ENCODE measurements at places on chromosomes 7 and 10.

DNA sequence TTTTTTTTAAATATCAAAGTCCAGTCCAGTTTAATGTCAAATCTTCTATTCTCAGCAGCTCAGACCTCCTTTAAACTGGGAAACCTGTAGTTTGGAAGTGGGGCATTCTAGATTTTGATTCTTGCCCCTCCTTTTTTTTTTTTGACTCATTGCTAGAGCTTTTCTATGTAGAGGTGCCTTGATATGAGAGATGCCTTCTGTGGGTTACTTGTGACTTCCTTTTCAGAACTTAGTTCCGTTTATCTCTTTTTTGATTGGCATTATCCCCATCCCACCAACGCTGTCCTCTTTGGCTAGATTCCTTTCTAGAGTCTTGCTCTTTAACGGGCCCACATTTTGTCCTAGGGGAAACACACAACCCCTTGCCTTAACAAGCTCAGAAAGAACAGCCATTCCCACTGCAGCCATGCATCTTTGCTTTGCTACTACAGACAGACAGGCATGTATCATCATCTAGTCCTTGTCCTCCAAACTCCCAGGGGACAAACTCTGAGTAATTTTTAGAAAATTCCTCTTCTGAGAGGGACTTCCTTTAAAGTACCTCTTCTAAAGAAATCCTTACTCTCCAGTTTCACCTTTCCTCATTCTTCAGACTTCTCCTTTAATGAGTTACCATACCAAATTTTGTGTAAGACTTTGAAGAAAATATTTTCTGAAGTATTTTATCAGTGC is 153.6 kb downstream of the PHF14 start:
- no peak for DNase-seq

- no peak for DNase-seq
These were observed 29.4 kb upstream of the GPR26 start for GRCh38 chr10:123636598-123637325.

DNA sequence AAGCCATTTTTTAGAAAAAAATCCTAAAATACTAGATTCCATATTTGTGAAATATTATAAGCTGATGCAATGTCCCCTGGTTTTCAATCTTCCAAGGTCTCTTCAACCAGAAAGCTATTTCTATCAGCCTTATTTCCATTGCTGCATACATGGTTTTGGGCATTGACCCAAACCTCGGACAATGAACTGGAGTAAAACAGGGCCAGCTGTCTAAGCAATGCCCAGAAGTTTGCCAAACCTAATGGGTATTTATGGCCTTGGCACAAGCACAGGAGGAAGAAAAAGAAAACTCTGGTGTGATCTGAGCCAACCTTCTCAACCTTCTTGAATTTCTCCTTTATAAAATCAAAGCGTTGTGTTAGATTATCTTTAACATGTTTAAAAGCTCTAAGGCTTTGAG is 402.3 kb downstream of the DNAJB9 start:
- no peak for DNase-seq

DNA sequence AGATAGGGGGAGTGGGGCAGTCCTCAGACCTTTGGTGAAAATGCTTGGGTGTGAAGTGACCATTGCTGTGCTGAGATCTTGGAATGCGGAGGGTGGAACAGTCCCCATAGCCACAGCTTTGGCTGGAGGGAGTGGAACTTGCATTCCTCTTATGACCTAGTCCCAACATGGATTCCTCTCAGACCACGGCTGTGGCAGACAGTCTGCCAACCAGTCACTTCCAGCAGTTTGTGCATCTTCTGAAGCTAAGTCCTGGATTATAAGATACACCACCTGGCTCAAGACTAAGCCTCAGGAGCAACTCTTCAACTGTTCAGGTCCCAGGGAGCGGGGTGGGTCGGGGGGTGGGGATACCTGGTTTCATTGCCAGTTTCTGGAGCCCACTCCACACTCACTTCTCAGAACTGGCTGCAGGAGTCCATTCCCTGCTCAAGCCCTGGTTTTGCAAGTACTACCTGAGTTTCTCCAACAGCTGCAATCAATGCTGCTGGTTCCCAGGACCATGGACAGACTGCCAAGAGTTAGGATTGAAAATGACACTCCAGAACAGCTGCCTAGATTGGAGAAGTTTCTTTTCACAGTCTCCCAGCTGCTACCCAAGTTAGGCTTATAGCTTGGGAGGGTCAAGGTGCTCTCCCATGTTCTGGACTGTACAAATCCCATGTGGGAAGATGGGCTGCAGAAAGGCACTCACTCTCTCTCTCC is 29.1 kb upstream of the DGKB start:
- DNase-seq, result no peak

DNA sequence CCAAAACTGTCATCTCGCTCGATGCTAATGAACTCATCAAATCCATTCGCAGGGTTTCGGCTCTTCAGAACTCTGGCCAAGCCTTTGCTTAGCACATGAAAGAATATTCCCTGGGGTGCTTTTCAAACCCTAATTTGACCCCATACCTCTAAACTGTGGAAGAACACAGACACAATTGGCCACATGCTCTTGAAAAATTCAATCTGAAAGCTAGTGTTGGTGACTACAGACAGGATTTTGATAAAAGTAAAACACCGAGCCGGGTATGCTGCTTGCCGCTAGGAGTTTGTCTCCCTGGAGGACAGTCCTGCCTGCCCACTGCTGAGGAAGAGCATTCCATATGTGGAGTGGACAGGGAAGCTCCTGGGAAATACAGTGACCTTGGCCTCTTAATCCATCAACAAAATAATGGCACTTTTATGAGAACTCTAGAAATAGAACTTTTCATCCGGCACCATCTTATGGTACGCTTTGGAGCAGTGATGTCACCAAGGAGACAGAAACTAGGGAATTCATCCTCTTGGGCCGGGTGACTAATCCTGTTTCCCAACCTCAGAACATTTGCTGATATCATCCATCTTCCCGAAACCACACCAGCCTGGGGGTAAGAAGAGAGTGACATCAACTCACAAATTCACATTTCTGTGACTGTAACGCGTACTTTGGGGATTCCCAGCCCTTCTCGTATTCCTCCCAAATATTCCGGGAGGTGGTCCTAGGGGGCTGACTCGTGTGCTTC is 34.2 kb downstream of the MTURN start:
- no peak for DNase-seq

DNA sequence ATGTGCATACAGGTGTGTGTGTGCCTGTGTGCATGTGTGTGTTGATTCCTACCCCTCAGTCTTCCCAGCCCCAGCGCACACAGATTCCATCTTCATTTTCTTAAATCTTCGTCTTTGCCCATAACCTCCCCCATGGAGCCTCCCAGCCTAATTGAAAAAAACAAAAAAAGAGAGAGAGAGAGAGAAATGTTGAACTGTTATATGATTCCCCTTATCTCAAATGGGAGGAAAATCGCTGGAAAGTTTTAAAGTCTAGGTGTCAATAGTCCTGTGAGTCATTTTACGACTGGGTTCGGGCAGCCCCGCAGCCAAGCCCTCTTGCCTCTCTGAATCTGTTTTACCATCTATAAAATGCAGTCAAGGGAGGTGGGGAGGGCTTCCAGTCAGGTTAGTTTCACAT is 60.9 kb downstream of the SPOCK2 start:
- DNase-seq, result no peak

DNA sequence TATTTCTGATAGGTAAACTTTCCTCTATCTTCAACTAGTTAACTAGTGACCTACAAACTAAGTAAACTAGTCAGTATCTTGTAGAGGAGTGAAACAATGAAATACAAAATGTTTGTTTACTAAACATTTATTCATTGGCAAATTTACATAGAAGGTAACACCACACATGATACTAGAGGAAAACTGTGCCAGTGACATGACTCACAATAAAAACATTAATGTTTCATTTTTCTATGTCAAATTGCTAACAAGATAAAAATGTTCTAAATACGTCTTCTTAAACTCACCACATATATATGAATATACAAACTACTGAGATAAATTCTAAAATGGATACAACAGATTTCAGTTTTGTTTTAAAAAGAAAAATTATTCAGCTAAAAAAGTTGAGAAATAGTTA is 471.3 kb downstream of the PARD3 start:
- no peak for DNase-seq

GRCh38 chr10:99412099-99412498 is 18.3 kb downstream of the GOT1 start:
- no peak for DNase-seq

DNA sequence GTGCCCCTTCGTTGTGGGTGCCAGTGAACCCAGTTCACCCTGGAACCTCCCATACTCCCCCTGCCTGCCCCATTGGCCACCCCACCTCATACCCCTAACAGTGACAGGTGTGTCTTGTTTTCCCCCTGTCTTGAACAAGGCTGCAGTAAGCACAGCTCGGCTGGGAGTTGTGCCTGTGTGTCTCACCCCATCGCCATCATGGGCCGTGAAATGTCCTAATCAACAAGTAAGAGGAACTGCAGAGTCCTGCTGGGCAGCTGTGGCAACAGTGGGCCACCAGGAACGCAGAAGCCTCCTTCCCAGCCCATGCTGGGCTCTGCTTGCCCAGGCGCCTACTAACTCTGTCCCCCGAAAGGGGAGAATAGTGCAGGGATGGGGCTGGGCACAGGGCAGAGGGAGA is 91.6 kb downstream of the C10orf105 start:
- DNase-seq, result no peak

DNA sequence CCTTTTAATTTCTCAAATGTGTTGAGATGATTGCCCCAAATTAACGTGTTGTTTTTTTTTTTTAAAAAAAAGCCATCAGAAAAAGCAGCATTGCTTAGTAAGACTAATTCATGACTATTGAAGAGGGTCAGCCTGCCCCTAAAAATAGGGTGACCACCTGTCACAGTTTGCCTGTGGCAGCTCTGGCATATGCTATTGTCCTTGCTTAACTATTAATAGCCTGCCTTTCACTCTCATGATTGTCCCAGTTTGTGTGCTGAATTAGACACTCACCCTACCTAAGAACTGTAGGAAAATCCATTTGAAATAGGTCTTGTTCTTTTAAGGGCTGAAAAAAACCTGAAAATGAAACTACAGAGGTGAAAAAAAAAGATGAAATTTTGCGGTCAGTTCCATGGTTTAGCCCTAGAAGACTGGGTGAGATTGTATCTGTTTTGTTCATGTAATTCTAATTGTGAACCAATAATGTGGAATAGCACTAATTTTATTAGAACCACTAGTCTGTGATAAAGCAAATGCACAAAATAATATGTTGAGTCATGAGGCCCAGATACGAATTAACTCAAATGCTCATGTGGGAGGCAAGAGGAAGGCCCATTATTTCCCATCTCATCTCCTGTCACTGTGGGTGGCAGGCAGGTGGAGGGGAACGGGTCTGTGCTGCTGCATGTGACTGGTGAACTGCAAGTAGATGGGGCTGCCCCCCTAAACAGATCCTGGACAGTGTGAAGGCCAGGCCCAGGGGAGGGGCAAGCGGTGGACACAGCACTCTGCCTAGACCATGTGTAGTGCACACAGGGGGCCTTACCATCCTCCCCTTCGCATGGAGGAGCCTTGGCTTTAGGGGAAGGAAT is 265.4 kb upstream of the NFE2L3 start:
- no peak for DNase-seq

DNA sequence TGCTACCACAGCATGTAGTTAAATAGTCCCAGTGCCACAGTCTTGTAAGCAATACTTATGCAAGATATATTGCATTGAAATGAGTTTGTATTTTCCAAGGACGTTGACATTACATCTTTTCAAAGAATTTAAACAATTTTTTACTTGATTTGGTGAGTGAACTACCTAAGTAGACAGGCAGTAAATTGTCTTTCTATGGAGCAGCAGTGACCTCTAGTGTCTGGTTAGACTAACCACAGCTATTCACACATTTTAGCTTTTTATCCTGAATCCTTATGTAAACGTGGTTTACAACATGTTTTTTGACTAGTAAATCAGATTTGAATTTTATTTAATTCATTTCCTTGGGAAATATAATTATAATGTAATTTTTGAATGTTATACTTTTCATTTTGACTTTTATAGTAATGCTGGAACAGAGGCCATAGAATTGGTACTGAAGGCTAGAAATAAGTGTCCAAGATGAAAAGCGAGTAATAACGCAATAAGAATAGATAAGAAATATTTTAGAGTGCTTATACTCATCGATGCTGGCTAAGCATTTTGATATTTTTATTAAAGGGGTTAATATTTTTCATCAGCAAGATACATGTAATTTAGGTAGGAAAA is 5.6 kb downstream of the LRRTM3 start:
- no peak for DNase-seq

DNA sequence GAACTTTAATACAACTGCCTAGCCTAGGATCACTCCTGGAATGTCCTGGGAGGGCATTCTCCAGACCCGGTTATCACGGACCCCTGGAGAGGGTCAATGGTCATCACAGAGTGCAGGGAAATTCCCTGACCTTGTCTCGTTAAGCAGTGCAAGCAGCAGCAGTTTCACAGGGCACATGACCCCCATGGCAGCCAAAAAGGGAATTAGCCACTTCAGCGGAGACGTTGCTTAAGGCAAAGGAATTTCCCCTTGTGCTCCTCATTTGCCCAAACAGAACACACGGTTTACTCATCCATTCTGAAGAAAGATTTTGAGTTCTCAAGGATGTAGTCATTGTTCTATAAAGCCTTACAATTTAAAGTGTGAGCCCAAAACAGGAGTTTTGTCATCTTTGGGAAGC is 260.3 kb downstream of the SNX13 start:
- DNase-seq, result no peak

- no peak for DNase-seq
These were observed 70.4 kb downstream of the HERPUD2 start for GRCh38 chr7:35624299-35625186.

GRCh38 chr10:103592186-103593021 is 98.9 kb downstream of the NEURL1 start:
- DNase-seq, result no peak

- DNase-seq, result no peak
These were observed 31.2 kb downstream of the LRRC4 start for GRCh38 chr7:128000048-128000447.

- DNase-seq, result no peak
These were observed 34.4 kb downstream of the CCDC71L start for GRCh38 chr7:106626376-106627164.

- DNase-seq, result no peak
These were observed 205.2 kb downstream of the FAM107B start for GRCh38 chr10:14569274-14570060.

- DNase-seq, result no peak
These were observed 343.1 kb downstream of the BBS9 start for GRCh38 chr7:33472348-33473025.

GRCh38 chr10:27747096-27747451 is 1.5 kb upstream of the MKX start:
- DNase-seq, result no peak

GRCh38 chr7:141737118-141737835 is 881 bp upstream of the SSBP1 start:
- peak; percentile 10 for DNase-seq

GRCh38 chr7:133110312-133110711 is 28.4 kb upstream of the CHCHD3 start:
- no peak for DNase-seq

DNA sequence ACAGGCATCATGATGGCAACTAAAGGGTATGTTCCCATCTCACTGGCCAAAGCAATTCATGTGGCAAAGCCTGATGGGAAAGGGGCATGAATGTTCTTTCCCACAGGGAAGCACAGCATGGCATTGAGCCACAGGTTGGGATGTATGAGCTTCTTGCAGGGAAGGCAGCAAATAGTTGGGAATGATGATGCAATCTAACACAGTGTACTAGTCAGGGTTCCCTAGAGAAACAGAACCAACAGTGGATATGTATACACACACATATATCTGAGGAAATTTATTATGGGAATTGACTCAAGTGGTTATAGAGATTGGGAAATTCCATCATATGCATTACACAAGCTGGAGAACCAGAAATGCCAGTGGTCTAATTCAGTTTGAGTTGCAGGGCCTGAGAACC is 253.6 kb upstream of the NPVF start:
- DNase-seq, result no peak

GRCh38 chr7:77360104-77360503 is 56.0 kb downstream of the GSAP start:
- DNase-seq, result no peak
